CD4-positive, alpha-beta T cell treated with Interleukin-6 at 100 ng/mL for 8 hours (primary cell): ENCODE measurements at places on chromosomes 6 and 20.

- DNase-seq: no peak
Measured at GRCh38 chr6:17466707-17467106, 73.3 kb downstream of the CAP2 start.

DNA sequence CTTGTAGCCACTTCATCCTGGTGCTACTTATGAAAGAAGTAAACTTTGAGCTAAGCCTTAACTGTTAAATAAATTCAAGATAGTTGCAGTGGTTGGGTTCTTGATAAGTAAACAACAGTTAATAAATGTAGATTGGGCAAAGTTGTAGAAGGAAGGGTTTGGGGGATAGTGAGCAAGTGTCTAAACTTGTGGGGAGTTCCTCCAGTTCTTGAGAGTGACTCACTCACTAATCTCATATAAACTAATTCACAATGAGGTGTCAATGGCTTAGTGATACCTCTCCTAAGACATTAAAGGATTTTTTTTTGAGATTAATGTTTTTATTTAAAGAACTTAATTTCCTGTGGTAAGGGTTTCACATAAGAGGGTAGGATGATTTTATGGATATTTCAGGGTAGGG lies 507.4 kb downstream of the BMP2 start:
- DNase-seq: no peak

- DNase-seq: peak; percentile 15
Measured at GRCh38 chr6:44667668-44668390, 280.3 kb downstream of the CDC5L start.

GRCh38 chr6:131096786-131097185 lies 33.7 kb upstream of the EPB41L2 start:
- no peak for DNase-seq

DNA sequence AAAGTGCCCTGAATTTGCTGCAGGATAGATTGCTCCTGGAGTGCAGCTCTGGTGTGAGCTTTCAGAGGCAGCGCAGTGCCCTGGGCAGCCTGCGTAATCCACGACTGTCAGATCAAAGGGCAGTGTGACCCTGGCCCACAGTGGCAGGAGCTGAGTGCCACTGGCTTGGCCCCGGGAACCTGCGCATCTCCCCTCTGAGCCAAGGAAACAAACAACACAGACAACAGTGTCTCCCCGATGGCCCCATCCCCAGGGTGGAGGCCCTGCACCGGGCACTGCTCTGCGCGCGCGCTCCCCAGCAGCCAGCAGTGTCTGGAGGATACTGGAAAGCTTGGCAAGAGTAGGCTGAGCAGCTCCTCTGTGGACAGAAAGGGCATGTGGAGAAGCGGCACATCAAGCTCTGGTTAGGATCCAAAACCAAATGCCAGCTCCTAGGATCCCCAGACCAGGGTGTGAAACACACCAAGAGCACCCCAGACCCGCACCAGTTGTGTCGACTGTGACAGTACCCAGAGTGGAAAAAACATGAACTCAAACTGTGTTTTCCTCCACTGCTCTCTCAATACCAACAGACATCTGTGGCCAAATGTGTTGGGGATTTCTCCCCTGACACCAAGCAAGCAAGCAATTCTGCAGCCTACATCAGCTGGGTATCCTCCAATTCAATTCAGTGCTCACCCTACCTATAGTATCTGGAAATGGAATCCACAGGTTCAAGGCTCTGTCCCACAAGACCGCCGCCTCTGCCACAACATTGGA lies 26.7 kb downstream of the RBCK1 start:
- DNase-seq: no peak

GRCh38 chr6:158010591-158011477 lies 29.2 kb downstream of the SYNJ2 start:
- no peak for DNase-seq

GRCh38 chr6:52152711-52153160 lies 33.4 kb upstream of the IL17A start:
- DNase-seq: no peak

DNA sequence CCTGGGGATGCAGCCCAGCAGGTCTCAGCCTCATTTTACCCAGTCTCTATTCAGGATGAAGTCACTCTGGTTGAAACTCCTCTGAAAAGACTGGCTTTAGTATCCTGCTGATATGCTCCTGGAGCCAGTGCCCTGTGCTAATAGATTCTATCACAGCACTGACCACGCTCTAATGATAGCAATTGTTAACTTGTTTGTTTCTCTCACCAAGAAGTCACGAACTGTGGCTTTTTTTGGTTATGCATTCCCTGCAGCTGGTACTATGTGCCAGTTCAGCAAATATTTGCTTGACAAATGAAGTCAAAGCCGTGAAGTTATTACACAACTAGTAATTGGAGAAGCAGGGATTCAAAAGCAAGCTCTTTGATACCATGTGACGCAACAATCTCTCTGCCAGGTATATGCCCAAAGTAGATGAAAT lies 754.6 kb downstream of the KIF16B start:
- no peak for DNase-seq

DNA sequence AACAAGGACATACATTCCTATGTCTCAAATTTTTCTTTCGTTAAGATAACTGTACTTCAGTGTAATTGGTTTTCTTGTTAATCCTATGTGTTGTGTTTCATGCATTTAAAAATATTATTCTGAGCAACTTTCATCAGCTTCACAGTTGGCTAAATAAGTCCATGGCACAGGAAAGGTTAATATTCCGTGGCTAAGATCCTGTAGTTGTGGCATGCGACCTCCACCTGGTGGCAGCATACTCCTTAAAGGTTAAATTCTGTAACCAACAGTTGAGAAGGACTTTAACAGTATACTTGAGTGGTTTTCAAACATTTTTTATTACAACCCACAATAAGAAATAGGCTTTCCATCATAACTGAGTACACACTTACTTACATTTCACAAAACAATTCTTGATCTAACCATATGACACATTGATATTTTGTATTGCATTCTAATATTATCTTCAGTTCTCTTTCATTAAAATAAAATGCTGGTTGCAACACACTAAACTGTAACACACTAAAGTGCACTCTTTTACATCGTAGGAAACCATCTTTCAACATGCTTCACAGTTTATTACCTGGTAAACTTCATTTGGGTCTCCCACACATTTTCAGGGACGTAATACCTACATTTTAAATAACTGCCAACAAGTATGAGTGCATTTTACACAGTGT lies 118.3 kb downstream of the SLX4IP start:
- DNase-seq: peak; percentile 18
